ENCODE measurements at places on chromosomes 5 and 9.

DNA sequence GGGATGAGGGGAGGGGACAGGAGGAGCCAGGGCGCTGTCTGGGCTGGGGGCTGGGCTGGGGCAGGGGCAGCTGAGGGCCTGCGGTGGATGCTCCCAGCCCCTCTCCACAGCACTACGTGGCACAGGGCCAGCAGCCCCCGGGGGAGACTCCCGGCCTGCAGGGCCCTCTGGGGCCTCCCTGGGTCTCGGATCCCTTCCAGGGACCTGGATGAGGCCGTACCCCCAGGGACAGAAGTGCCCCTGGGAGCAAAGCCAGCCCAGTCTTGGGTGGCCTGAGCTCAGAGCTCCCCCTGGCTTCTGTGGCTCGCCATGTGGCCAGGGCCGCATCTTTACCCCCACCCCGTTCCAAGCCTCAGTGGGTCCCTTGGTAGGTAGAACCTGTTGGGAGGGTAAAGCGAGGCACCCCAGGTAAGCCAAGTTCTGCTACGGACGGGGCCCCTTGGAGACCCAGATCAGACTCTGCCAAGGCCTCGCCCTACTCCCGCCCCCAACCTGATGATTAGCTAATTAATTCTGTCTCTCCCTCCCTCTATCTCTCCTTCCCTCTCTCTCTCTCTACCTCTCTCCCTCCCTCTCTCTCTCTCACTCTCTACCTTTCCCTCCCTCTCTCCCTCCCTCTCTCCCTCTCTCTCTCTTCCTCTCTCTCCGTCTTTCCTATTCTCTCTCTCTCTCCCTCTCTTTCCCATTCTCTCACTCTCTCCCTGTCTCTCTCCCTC is 24.3 kb downstream of the KCNT1 start:
- DNase-seq: no peak

- DNase-seq: peak; percentile 55
Measured at GRCh38 chr9:214648-215493, at the start of gene DOCK8. Gene DOCK8, plus strand, starts transcription at chr9:214865. Its CDS starts 112 bp downstream, at chr9:214977.

GRCh38 chr5:180611140-180611850 is 20.0 kb upstream of the SCGB3A1 start:
- no peak for DNase-seq

DNA sequence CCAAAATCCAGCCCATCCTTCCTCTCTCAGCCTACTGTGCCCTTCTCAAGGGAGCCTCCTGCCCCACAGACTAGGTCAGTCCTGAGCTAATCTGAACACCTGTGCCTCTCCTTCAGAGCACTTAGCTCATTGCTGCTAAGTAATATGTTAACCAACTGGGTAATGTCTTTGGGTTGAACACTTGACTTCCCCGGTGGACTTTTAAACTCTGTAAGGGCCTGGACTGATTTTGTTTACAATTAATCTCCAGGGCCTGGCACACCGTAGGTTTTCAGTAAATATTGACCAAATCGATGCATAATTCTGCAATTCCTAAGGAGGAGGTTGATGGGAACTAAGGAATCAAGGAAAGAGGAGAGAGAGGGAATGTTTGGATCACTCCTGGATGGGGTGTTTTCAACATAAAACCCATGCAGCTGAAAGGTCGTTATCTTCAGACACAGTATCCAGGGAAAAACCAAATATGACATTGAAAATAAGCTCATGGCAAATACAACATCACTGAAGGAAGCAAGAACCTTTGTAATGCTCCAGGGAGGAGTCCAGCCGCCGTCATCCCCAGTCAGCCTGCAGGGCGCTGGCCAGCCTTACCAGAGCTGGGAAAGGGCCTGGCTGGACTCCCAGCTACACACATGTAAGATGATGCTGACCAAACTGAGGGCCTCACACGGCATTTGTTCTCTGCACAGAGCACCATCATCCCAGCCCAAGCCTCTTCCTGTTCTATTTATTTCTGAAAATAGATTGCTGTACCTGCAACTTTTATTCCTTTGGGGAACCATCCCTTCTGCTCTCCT is 166.3 kb downstream of the C5orf15 start:
- DNase-seq: peak; percentile 20

GRCh38 chr9:77975036-77975435 is 56.6 kb downstream of the GNAQ start:
- DNase-seq: no peak

- DNase-seq: peak; percentile 56
Measured at GRCh38 chr5:161966564-161966963, 101.0 kb upstream of the GABRG2 start.

GRCh38 chr9:32376285-32376684 is 8.2 kb upstream of the ACO1 start:
- no peak for DNase-seq

DNA sequence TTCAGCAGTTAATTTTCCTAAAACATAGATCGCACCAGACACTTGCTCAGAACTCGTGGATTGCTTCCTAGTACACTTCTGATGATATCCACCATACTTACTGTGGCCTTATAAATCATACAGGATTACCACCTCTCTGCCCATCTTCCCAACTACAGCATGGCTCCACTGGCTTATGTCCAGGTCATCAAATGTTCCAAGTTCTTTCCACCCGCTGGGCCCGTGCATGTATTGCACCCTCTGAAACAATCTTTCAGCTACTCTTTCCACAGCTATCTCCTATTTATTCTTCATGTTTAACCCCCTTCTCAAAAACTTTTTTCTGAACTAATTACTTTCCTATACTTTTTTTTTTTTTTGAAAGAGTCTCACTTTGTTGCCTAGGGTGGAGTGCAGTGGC is 18.5 kb downstream of the FBXW2 start:
- DNase-seq: no peak

- peak; percentile 32 for DNase-seq
Measured at GRCh38 chr5:139749242-139749641, 46.4 kb upstream of the PSD2 start.

GRCh38 chr9:134514503-134514902 is 127.1 kb upstream of the COL5A1 start:
- no peak for DNase-seq

DNA sequence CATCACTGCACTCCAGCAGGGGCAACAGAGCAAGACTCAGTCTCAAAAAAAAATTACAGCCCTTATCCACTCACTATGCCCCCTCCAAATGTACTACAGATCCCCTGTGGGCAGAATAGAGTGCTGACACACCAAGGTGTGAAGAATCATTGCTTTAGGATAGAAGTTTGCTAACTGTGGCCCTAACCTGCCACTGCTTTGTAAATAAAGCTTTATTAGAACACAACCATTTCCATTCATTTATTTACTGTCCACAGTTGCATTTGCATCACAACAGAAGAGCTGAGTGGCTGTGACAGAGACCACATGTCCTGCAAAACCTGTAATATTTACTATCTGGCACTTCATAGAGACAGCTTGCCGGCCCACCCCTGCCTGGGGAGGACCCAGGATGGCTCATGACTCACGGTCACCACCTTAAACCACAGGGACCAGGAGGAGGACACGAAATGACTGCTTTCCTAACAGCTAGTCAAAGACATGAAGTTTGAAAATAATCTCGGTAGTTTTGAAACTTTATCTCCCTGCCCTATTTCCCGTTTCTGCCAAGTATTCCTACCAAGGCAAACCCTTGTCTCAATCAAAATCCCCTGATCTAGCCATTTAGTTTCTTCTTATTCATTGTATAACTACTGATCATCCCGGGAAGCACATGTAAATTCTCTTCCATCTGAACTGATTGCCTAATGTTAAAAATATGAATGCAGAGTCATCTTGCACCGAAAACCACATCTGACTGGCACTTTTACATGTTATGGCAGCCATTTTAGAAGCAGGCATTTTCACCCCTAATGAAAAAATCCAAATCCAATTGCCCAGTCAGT is 206.1 kb downstream of the SLIT3 start:
- no peak for DNase-seq

DNA sequence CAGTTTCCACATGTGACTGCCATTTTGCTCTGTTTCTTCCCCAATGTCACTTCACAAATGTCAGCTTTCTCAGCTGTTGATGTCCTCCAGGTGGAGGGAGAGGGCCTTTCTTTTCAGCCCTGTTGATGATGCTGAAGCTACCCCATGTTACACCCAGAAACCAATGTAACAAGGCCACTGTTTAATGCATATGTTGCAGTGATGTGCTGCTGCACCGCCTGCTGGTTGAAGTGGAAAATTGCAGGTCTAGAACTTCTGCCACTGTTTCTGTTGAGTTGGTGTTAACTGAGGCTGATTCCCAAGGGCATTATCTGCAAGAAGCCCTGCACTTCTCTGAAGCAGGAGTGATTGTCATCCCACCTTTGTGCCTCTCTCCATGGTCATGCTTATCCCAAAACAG is 428.4 kb downstream of the KDM4C start:
- DNase-seq: no peak

DNA sequence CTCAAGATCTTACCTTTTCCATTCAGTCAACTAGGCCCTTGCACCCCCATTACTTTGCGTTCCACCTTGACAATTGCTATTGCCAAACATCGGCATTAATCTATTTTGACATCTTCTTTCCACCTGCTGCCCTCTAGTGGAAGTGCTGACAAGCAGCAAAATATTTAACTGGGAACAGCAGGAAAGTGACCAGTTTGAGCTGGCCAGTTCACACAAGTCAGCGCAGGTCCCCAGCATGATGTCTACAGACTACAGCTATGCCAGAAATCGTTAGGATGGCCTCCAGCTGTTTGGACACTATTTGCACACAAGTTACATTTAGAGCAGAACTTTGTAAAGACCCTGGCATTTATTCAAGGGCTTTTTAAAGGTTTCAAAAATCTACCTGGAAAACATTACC is 160.1 kb downstream of the GHR start:
- peak; percentile 36 for DNase-seq

DNA sequence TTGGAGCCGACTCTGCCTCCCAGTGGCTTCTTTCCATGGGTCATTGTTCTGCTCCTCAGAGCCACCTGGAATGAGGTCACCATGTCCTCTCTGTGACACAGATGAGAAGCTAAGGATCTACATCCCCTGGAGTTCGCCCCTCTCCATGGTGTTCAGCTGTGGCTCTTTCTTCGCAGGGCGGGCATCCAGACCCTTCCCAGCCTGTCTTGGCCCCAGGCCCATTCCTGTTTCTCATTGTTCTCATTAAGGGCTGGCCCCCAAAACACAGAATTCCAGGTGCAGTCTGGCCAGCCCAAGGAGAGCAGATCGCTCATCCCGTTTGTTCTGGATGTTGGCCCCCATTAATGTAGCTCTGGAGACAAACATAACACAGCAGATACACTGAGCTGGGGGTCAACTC is 66.4 kb upstream of the COL15A1 start:
- DNase-seq: no peak

GRCh38 chr5:160369990-160370712 is at the start of gene C1QTNF2:
Gene C1QTNF2, minus strand, starts transcription at chr5:160370626. Its CDS starts 15,615 bp downstream, at chr5:160355011.
- peak; percentile 82 for DNase-seq

DNA sequence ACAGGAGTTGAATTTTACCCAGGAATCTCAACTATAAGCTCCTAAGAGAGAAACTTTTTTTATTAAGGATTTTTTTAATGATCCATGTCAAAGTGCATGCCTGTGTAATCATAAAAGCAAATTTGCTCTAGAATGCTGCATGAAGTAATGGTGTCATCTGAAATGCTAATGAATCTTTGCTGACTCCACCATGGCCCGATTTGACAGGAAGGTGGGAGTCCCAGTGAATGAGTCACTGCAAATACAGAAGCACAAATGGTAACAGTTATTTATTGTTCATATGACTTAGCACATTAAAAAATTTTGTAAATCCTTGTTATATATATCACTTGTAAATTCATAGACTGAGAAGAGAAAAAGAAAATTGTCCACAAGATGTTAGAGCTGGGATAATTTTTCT is 341.3 kb downstream of the RASEF start:
- no peak for DNase-seq

DNA sequence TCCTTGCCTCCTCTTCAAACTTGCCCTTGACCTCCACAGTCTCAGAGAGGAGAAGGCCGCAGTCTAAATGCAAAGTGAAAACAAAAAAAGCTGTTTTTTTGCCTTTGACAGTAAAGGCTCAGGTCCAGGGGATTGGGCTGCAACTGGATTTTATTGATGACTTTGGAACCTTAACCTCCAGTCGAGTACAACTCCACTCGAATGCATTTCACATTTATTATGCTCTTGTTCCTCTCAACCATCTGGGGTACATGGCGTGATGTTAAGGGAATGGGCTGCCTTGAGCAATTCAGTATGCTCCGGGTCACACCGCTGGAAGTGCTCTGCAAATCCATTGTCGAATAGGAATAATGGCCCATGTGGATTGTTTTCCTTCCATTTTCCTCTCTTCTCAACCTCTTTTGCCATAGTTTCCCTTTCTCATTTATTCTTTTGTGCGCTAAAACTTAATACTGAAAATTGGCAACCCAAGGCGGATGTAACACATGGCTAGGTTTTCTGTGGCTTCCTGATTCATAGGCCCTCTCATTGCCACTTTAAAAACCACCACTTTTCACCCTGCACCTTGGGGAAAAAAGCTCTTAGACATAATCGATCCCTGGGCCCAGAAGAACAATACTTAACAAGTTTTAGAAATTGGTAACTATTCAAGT is 34.3 kb downstream of the ITK start:
- no peak for DNase-seq

GRCh38 chr9:7382304-7382703 is 417.3 kb downstream of the DMAC1 start:
- DNase-seq: no peak

GRCh38 chr5:168176941-168177340 is 114.5 kb upstream of the WWC1 start:
- no peak for DNase-seq

GRCh38 chr9:34254966-34255825 is 73.9 kb downstream of the KIF24 start:
- no peak for DNase-seq

DNA sequence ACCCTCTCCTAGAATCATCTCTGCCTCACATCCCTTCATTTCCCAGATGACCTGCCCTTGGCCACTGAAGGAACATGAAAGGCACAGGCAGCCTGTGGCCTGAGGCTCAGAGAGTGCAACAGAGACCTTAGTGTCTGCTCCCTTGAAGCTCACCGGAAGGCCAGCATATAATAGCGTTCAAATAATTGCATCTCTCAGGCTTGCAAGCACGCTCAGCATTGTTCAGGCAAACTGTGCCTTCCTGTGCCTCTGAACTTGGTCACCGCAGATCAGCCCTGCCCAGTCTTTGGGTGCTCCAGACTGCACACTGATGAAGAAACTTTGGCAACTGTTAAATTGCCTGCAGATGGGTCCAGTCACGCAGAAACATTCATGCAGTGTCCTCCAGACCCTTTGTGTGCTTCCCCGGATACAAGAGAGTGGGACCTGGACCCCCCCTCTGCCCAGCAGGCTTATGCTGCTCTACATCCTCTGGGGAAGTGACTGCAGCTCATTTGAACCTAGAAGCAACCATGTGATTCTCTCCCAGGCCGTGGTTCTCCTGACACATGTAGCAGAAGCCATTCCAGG is 216.0 kb upstream of the ANKRD55 start:
- DNase-seq: no peak

GRCh38 chr5:178383301-178383918 is 150.8 kb upstream of the PHYKPL start:
- DNase-seq: no peak

GRCh38 chr9:105064248-105065097 is 136.5 kb upstream of the ABCA1 start:
- peak; percentile 91 for DNase-seq

All from lung (tissue), 17 donors.